ENCODE measurements at places on chromosomes 3 and 15.

DNA sequence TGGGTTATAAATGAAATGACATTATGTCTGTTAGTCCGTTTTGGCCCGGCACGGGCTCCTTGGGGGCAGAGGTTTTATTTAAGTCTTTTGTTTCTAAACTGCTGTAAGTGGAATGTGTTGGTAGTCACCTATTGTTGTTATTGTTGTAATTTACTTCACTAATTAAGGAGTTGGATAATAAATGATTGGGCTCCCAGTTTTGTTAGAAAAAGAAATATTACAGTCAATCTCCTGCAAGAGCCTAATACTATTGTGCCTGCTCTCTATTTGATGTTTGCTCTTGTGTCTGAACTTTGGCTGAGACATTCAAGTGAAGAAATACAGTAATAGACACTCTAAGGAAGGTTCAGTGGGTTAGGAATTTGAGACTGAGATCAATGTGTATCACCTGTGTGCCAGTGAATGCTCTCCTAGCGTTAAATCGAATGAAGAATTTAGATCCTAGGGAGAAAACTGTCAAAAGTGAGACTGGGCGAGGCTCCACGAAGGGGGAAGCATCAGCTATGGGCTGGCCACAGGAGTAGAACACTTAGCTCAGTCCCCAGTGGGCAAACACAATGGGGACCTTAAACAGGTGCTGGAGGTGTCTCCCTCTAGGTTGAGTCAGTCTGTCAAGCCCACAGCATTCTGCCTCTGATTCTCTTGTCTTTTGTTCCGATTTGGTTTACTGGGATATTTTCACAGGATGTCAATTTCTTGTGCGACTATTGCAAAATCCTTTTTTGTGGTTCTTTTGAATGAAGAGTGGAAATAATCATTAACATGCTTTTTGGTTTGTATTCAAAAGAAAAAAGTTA, 1.2 kb downstream of the ROBO2 start:
- DNase-seq = no peak

- no peak for DNase-seq
These were observed 73.1 kb downstream of the OXSM start for GRCh38 chr3:25863011-25863415.

DNA sequence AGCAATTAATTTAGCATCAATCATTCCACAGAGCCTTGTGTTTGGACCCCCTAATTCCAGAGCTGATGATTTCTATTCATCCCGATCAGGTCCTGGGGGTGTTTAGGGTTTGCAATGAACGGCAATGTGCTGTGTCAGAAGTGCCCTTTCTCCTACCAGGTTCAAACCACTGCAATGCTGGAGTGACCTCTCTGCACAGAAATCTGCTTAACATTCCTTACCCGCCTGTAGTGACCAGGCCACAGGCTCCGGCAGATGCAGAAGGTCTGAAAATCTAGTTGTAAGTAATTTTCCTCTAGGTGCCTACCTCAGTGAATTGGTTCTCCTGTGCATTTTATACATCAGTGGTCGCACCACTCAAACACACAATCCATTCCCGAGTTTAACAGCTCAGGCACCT, 725.3 kb upstream of the CFAP20DC start:
- no peak for DNase-seq

GRCh38 chr15:34327906-34328305, 9.7 kb downstream of the SLC12A6 start:
- DNase-seq = no peak

DNA sequence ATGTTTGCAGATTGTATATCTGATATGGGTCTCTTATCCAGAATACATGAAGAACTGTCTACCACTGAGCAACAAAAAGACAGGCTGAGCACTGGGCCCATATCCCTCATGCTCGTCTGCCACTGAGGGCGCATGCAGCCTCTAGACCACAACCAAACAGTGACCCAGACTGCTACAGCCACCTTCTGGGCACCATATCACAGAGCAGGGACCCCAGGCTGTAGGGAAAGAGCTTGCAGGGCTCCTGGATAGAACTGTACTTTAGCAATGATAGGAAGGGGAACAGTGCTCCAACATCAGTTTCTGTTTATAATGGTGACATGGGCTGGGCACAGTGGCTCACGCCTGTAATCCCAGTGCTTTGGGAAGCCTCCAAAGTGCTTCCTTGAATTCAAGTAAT, 40.2 kb upstream of the TMEM87A start:
- no peak for DNase-seq

- DNase-seq = no peak
These were observed 1.2 kb downstream of the OSBPL11 start for GRCh38 chr3:125594125-125594524.

GRCh38 chr15:101427606-101428487, 61.7 kb downstream of the PCSK6 start:
- no peak for DNase-seq

DNA sequence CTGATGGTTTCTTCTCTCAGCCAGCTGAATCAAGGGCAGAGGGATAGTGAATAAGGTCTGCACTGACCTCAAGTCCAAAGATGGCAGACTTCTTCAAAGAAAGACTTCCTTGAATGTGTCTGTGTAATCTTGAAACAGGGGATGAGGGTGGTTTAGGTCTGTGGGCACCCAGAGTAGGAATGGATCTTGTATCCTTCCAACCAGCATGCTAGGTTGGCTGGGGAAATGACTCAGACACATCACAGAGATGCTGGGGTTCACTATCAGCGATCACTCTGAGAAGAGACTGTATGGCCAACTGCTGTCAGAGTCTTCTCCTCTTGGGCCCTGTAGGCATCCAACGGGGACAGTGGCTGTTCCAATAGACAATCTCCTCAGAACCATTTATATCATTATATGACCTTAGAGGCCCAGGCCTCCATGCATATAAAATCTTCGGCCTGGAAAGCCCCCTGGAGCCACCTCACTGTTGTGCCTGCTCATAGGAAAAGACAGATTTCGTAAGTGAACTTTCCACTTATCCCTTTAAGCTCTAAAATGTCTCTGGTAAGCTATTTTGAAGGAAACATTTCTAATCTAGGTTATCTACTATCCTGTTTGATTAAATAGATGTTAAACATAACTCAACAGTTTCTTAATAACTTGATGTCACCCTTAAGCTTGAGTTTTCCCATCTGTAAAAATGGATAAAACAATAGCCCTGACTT, 58.5 kb downstream of the TIPARP start:
- DNase-seq = no peak

GRCh38 chr3:128922804-128923459, 43.5 kb downstream of the ACAD9 start:
- DNase-seq = peak; percentile 53

- DNase-seq = no peak
These were observed 310.9 kb downstream of the TBC1D5 start for GRCh38 chr3:17431484-17432045.

GRCh38 chr3:59904296-59904695, 854.5 kb upstream of the CFAP20DC start:
- DNase-seq = no peak
